ENCODE measurements at places on chromosomes 5 and 9. TPM values are rescaled to one million over a fixed set of nuclear protein-coding genes. Genes with fewer than 3 reads are reported as not detected.

The GABBR2 gene
- total RNA-seq: 6.4 TPM

The PRSS3 gene
- 0.86 TPM for total RNA-seq

The TMEM215 gene
- total RNA-seq: 0.27 TPM

The STOML2 gene
- 149 TPM for total RNA-seq

The SLC34A3 gene
- 0.81 TPM for total RNA-seq

The LRRC26 gene
- 0.77 TPM for total RNA-seq
